ENCODE measurements at places on chromosomes 2 and 18.

GRCh38 chr2:3469486-3469885, 49.8 kb downstream of the ADI1 start:
- no peak for DNase-seq

DNA sequence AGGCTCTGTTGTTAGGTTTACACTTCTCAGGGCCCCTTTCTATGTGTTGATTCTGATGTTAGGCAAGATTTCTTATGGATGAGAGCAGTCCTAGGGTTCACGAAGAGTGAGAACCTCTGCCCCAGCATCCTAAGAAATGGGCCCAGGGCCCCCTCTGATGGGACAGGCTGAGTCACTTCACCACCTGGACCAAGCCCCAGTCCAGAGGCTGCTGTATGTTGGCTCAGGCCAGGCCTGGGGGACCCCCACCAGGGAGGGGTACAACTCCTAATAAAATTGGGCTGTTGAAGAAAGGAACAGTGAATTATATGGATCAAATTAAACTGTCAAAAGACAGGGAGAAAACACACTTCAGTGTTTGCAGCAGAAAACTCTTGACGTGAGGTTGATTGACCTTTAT, 365.9 kb upstream of the HS6ST1 start:
- no peak for DNase-seq

- DNase-seq = no peak
Measured at GRCh38 chr2:34909992-34910705, 1311.0 kb upstream of the FAM98A start.

DNA sequence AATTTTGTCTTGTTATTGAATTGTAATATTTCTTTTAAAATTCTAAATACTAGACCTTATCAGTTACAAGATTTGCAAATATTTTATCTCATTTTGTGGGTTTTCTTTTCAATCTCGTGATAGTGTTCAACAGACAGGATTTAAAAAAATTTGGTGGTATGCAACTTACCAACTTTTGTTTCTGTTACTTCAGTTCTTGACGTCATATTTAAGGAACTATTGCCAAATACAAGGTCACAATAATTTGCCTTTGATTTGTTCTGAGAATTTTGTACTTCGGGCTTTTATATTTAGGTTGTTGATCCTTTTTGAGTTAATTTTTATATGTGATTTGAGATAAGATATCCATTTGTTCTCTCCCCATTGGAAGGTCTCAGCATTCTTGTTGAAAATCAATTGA, 876.6 kb downstream of the DCDC2C start:
- no peak for DNase-seq

DNA sequence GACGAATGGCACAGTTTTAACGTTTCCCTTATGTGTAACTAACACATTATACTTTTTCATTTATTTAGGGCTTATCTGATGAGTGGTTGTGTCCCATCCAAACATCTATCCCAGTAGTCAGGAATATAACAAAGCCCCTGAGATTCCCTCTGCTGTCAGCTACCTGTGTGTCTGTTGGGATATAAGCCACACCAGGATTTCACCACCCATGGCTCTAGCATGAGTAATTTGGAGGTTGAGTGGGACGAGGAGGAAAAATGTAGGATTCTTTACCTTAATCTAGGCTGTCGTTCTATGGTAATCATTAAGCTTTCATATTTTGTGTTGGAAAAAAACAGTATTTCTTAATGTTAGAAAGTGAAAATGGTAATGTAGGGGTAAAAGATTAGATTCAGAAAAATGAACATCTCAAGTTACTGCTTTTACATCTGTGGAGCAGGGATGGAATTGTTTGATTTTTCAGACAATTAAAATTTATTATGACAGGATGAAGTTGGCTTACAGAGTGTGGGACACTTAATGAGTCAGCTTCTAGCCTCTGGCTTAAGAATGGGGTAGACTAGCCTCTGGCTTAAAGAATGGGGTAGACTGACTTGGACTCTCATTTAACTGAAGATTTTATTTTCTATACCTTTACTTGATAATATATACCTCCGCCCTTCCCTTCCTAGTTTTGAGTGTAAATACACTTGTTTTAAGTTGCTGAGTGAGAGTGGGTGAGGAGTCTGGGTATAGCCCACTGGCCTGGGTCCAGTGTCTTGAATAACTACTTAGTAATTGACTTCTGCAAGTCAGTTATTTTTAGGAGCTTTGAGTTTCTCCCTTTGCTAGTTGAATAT, 88.5 kb upstream of the RANBP2 start:
- DNase-seq = no peak

DNA sequence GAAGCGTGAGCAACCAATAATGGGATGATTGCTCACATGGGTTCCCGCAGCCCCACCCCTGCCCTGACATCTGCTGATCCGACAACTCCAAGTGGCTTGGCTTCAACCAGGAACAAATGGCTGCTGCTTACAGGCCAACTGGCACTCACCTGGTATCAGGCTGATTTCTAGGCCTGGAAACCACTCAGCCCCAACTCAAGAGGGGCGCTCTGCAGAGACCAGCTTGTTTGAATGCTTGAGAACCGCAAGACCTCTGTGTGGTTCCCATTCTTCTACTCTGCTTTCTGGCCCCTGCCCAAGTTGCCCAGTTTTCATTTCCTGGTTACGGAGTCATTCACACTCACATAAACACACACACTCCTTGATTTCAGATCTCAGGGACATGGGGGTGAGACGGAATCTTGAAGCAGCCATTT, 52.0 kb downstream of the TNP1 start:
- DNase-seq = no peak

- DNase-seq = no peak
Measured at GRCh38 chr2:239625971-239626734, 225.3 kb upstream of the HDAC4 start.

DNA sequence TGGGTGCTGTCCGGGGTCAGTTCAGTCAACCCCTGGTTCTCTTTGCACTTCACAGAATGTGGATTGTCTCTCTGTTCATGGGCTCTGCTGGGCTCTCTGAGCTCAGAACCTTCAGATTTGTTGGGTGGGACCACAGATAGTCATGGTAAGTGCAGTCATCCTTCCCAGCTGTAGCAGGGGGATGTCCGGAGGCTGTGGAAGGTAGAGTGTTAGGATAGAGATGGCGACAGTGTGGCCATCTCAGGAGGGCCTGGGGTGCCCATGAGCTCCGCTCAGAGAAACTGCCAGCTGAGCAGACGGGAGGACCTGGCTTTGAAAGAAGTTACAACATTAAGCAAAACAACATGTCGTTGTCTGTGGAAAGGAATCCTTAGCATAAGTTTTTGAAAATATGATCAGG, 149.8 kb downstream of the FAM210A start:
- peak; percentile 39 for DNase-seq

- no peak for DNase-seq
Measured at GRCh38 chr18:34957119-34957863, 83.9 kb upstream of the MAPRE2 start.

GRCh38 chr2:197920088-197920487, 115.7 kb downstream of the PLCL1 start:
- no peak for DNase-seq

DNA sequence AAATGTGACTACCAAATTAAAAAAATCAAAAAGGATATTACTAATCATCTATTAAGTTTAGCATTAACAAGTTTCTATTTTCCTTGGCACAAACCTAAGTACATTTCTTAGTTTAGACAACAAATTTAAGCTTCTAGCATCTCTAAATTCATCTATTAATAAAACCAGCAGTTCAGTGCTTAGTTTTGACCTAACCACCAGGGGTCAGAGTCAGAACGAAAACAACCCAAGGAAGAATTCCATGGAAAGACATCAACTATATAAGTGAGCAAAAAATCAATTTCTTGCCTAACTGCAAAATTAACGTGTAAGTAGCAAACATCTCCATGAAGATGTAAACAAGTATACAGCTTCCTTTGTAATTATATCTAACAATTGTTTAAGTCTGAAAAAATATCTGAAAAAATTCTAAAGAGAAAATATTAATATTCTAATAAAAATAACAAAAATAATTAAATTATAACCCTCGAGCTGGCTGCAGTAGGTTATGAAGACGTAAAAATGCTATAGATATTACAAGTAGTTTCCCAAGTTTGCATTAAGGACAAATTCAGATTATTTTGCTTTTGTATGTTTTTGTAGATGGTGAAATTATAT, 83.7 kb downstream of the CERKL start:
- DNase-seq = no peak

DNA sequence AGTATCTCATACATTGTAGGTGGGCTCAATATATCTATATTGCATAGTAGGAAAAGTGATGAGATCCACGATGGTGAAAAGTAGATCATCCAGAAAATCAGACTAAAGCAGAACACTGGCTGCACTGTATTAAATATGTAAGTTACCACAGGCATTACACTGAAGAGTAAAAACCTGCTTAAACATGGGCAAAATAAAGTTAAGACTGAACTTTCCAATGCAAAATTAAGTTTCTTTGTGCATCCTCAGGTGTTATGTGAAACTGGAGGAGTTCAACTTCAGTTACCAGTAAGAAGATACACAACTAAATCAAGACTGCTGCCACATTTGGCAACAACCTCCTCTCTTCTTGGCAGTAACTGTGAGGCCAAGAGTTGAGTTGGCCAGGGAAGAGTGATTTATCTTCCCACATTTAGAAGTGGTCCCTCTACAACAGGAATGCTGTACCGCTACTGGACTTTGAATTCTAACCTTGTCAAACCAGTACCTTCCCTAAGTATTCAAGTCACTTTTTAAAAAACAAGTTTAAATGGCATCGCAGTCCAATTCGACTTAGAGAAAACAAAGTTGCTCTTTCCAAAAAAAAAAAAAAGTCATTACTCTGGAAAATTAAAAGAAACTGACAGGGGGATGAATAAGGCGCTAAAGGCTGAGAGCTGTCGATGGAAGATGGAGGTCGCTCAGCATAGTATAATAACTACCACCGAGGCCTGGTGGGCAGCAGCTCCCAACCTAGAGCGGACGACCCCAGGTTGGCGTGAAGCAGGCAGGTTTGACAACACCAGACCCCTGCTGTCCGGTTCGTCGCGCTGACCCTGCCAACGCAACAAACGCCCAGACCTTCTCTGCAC, 1.1 kb downstream of the MAP4K3 start:
- no peak for DNase-seq

DNA sequence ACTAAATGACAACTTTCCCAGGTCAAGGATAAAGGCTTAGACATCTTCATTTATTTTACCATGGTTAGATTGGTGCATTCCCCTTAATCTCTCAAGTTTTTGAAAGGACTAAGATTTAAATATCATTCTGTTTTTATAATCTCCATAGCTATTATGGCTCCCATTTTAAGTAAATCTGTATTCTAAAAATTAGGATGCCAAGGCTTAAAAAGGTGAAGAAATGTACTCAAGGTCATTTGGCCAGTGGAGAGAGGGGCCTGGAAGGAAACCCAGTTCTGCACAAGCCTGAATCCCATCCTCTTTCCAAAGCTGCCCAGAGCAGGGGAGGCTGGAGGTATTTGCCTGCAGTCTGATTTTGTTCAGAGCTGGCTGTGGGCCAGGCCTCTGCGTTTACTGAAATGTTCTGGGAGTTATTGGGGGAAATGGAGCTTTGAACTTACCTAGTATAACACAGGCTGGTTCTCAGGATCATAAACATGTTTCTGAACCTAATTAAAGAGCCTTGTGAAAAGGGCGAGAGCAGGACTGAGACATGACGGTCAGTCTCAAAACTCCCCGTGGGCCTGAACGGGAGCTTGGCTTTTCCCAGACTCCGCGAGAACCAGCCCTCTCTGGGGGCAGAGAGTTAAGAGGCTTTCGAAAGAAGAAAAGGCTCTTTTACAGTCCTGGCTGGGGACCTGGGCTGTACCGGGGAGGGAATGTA, 85.6 kb downstream of the DDX1 start:
- no peak for DNase-seq

GRCh38 chr2:25342372-25343186, 854 bp upstream of the DNMT3A start:
- DNase-seq = peak; percentile 88

GRCh38 chr2:72041638-72042111, 106.0 kb downstream of the CYP26B1 start:
- DNase-seq = no peak
